ENCODE measurements at places on chromosomes 7 and 10. TPM values are rescaled to one million over a fixed set of nuclear protein-coding genes. Genes with fewer than 3 reads are reported as not detected.

GRCh38 chr7:24877790-24878311, 102.1 kb downstream of the OSBPL3 start:
- no peak for DNase-seq

DNA sequence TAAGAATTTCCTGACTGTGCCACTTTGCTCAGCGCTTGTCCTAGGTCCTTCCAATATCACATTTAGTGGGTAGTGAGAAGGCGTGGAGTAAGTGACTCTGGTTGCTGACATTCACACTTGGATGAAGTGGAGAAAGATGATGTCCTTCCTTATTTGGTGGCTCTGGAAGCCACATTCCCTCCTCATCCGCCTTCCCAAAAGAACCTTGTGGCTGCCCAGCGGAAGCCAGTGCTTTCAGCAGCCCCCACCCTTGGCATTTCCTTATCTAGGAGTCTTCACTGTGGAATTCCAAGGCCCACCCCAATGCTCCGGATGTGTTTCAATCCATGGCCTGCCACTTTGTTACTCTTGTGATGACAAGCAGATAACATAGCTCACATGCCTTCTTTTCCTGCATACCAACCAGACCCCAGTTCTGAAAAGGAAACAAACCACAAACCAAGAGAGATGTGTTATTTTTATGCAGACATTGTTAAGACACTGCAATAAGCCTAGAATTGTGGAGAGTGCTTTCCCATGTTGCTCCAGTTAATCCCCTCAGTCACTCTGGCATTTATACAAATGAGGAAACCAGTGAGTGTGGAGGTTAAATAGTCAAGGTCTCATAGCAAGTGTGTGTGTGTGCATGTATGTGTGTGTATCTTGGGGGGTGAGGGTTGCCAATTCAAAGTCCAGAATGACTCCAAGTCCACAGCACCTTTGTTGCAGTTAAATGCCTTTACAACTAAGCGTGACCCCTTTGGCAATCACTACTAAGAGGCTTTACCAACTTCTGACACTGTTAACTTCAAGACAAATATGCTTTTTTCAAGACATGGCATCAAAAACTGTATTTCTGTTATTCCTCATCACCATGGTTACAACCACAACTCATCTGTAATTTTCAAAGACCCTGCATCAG, 10.3 kb upstream of the ANKRD1 start:
- DNase-seq, result no peak

Gene LIPN
- not detected for total RNA-seq

Gene PAPOLB
- total RNA-seq, result not detected

DNA sequence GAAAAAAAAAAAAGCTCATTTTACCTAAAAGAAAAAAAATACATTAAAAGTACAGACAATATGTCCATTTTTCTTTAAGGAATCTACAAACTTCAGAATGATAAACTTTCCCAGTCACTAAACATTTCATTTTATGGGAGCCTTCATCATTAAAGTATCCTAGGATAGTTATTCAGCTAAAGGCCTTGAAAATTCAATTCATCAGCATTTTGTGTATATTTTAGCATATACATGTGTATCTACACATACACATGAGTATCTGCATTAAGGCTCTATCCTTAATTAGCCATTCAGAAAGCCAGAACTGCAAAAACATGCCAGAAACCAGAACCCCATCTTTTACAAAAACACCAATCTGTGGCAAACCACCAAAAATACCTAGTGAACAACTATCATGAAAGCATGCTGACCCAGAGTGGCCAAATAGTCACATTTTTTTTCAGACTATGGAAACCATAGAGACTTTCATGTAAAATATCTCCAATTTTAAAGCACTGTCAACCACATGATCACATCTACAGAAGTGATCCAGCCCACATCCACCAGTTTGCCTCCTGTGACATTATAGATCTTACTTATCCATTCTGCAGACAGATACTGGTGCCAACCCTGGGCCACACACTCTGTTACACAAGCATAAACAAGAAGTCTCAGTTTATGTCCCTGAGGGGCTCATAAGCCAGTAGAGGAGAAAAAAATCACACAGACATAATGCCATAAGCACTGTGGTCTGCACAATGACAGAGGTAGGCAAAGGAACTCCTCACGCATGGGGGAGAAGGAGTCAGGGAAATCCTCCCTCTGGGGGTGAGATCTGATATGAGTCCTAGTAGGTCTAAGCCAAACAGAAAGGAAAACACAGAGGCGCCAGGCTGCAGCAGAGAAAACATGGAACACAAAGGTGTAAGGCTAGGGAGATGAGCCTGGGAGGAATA, 79.2 kb downstream of the SRPK2 start:
- DNase-seq, result no peak

DNA sequence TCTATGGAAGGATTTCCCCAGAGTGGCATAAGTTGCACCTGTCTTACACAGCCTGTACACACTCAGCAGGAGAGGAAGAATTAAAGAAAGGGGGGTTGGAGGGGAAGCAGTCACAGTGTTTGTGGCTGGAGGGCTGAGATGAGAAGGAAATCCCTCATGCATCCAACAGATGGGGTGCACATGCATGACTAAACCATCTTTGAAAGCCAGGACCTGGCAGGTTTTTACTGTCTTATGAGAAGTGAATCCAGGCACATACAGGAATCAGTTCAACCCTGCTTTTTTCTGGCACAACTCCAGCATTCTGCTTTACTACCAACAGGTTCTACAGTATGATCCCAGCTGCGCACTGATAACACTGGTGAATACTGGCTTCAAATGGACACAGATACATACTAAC, 107.7 kb downstream of the CACNA2D1 start:
- DNase-seq, result no peak

- DNase-seq, result no peak
Observed at GRCh38 chr7:70893971-70894715, 237.8 kb upstream of the GALNT17 start.

DNA sequence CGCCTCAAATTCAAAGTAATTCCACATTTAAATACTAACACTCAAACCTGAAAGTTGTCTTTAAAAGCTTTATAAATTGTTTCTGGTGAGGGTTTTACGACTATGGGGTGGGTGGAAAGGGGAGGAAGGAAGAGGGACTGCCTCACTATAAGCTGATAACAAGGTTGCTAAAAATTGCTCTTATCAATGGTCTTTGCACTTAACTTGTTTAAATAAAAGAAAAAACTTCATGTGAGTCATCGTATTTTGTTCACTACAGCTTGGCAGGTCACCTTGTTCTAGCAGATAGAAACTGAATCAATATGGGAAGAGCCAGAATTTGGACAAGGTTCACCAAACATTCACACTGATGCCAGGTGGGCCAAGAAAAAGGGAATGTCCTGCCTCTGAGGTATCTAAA, 129.2 kb downstream of the TES start:
- DNase-seq, result no peak

GRCh38 chr10:104144931-104145330, 23.0 kb downstream of the SFR1 start:
- DNase-seq, result no peak

DNA sequence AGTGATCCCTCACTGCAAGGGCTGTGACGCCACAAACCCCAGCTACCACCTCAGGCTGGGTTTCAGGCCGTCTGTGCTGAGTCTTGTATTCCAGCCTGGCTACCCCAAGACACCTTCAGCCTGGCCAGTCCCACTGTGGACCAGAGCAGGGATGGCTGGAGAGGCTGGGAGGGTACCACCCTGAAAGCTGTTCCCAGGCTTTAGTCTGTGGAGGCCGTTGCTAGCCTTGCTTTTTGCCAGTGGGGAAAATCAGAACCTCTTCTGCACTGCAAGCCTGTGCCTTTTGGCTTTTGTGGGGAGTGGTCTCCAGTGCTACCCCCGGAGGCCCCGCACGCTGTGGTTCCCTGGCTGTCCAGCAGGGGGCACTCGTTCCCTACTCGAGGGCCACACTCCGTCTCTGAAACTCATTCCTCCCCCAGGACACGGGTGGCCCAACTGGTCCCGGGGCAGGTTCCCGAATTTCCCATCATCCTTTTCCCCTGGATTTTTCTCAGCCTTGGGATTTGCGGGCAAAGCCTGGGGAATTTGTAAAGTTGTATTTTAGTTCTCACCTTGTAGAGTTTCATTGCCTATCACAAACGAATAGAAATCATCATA, 128.4 kb upstream of the BTBD16 start:
- no peak for DNase-seq

DNA sequence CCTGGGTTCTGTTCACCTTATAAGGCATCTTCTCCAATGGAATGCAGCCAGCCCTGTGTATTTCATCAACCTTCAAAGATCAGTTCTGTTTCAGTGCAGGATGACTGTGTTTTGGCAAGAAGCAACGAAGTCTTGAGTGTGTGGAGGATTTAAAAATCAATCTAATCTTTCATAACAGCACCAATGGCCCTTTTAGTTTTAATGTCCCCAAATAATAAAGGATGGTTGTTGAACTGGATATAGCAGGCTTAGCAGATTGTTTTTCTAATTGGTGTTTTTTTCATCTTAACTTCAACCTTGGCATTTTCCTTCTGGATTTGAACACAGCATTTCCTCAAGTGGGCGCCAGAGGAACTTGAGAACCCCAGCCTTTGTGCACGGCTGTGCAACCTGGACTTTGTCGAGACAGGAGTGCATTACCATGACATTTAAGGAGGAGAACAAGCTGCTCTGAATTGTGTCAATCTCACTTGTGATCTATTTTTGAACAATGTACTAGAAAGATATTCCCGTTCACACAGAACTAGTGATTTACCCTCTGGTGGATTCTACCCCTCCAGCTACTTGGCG, 313.3 kb upstream of the AKR1E2 start:
- DNase-seq, result no peak

GRCh38 chr10:11378835-11379234, 232.6 kb downstream of the USP6NL start:
- DNase-seq, result no peak

Gene C10orf143
- total RNA-seq, result 12.3 TPM

Gene ARHGEF5
- total RNA-seq, result 4.9 TPM

DNA sequence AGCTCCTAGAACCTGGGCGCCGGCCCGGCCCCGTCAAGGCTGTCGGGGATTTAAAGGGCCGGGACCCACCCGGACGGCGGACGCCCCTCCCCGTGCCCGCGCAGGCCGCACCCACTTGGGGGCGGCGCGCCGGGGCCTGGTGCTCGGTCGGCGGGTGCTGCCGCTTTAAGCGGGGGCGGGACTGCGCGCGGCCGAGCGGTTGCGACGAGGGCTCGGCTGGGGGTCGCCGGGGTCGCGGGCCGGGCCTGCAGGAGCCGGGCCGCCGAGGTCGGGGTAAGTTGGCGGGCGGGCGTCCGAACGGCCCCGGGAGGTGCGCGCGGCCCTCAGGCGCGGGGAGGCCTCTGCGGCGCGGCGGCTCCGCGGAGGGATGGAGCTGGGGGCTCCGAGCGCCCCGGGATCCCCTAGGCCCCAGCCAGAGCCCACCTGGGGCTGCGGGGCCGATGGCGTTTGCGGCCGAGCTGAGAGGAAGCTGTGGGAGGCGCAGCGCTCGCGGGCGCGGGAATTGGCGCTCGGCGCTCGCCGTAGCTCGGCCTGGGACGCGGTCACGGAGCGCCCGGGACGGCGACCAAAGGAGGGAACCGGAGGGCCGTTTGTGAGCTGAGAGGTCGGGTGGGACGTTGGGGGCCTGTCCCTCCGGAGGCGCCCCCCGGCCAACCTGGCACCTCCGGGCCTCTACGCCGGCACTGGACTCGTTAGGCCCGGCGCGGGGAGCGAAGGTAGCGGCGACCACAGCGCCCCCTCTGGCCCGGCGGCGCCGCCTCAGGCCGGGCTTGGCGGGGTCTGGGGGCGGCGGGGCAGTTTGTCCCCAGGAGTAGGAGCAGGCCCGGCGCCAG, at the start of gene TRRAP:
TRRAP (plus strand) TSS at position 168 of the 833 bp plus-strand sequence. CDS start 2,619 bp downstream, outside the sequence.
- peak; percentile 61 for DNase-seq

Gene DRGX
- not detected for total RNA-seq

Gene SLC18A3
- total RNA-seq, result not detected

DNA sequence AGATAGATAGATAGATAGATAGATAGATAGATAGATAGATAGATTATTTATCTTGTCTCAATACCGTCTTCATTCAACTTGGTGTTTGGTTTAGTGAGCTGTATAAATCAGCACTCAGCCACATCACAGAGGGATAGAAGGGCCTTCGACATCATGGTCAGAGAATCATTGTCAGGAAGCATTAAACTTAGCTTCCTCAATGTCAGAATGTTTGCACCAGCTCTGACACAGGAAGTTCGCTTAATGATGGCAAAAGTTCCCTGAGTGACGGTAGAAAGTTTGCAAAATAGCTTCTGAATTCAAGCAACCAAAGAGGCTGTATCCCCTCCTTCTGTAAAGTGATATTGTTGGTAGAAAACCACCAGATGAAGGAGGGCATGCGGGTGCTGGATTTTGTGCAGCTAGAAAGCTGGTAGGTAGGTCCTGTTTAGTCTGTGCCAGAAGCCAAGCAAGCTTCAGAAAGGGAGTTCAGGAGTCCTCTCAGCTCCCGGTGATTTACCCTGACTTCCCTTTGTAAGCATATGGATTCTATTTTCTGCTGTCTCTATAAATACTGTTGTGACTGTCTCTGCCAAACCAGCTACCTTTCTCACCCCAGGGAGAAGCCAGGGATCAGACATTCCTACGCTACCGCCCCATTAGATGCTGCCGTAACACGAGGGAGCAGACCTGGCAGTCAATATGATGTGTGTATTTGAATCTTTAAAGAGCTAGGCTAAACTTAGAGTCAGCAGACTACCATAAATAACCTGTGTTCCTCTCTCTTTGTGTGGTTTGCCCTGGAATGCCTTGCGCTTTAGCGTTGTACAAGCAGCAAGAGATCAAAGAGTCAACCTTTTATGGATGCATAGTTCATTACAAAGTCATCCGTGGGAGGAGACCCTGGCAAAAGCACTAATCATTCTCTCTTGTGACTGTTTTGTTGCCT, 200.5 kb upstream of the KIAA1217 start:
- no peak for DNase-seq

Gene IMPDH1
- total RNA-seq, result 69.2 TPM

Gene OR2A25
- total RNA-seq, result not detected

- peak; percentile 21 for DNase-seq
Observed at GRCh38 chr10:119595676-119596515, 868 bp downstream of the TIAL1 start.

Gene PLAC9
- total RNA-seq, result not detected

Gene HKDC1
- 2.3 TPM for total RNA-seq

Gene PRF1
- 32.6 TPM for total RNA-seq

- no peak for DNase-seq
Observed at GRCh38 chr7:57641521-57642067, 191.6 kb downstream of the ZNF716 start.

Gene SEC31B
- total RNA-seq, result 50.0 TPM
